ENCODE measurements at places on chromosomes 11 and 22.

- no peak for DNase-seq
These were observed 104.8 kb downstream of the PRR5L start for GRCh38 chr11:36400766-36401455.

DNA sequence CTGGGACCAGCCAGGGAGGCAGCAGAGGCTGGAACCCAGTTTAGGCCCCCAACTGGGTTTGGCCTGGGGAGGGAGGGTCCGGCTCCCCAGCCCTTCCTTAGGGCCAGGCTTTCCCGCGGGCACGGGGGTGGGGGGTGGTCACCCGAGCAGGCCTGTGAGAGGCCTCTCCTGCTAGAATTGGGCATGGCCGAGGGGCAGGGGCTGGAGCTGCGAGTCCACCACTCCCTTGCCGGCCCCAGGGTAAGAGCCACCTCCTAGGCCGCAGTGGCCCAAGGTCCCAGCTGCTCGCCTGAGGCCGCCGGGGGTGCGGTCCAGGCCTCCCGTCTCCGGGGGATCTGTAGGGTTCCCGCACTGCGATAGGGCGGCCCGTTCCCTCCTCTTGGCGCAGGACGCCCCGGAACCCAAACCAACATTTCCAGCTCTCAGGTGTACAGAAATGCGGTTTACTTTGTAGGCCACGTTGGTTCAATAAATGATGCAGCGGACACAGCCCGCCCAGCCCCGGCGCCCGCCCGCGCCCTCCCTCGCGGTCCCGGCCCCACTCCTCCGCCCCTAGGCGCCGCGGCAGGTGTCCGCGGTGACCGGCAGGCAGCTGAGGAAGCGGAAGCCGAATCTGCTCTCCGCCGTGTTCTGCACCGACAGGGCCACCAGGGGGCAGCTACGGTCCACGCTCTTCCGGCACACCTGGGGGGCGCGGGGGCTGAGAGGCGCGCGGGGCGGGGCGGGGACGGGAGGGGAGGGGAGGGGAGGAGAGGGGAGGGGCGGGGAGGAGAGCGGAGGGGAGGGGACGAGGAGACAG is 5.9 kb downstream of the LMNTD2 start:
- DNase-seq: peak; percentile 5

- DNase-seq: no peak
These were observed 57.7 kb downstream of the CABIN1 start for GRCh38 chr22:24068717-24069297.

DNA sequence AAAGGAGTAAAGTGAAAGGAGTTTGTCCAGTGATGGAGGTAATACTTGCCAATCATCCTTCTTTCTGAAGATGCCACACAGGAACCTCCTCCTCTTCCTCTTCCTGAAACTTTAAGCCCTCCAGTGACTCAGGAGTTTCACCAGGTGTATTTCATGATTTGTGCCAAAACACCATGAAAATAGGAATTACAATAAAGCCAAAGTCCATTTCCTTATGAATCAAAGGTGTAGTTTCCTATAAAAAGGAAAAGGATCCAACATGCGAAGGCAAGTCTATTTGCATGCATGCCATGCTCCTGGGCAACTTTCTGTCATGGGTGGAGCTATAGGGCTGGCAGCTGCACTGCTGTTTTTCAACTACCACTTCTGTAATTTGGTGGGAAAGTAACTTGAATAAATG is 9.8 kb upstream of the POU2AF1 start:
- DNase-seq: no peak

DNA sequence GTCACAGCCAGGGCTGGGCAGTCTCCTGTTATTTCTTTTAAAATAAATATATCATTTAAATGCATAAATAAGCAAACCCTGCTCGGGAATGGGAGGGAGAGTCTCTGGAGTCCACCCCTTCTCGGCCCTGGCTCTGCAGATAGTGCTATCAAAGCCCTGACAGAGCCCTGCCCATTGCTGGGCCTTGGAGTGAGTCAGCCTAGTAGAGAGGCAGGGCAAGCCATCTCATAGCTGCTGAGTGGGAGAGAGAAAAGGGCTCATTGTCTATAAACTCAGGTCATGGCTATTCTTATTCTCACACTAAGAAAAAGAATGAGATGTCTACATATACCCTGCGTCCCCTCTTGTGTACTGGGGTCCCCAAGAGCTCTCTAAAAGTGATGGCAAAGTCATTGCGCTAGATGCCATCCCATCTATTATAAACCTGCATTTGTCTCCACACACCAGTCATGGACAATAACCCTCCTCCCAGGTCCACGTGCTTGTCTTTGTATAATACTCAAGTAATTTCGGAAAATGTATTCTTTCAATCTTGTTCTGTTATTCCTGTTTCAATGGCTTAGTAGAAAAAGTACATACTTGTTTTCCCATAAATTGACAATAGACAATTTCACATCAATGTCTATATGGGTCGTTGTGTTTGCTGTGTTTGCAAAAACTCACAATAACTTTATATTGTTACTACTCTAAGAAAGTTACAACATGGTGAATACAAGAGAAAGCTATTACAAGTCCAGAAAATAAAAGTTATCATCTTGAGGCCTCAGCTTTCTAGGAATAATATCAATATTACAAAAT is 13.4 kb downstream of the OR51B4 start:
- DNase-seq: no peak

DNA sequence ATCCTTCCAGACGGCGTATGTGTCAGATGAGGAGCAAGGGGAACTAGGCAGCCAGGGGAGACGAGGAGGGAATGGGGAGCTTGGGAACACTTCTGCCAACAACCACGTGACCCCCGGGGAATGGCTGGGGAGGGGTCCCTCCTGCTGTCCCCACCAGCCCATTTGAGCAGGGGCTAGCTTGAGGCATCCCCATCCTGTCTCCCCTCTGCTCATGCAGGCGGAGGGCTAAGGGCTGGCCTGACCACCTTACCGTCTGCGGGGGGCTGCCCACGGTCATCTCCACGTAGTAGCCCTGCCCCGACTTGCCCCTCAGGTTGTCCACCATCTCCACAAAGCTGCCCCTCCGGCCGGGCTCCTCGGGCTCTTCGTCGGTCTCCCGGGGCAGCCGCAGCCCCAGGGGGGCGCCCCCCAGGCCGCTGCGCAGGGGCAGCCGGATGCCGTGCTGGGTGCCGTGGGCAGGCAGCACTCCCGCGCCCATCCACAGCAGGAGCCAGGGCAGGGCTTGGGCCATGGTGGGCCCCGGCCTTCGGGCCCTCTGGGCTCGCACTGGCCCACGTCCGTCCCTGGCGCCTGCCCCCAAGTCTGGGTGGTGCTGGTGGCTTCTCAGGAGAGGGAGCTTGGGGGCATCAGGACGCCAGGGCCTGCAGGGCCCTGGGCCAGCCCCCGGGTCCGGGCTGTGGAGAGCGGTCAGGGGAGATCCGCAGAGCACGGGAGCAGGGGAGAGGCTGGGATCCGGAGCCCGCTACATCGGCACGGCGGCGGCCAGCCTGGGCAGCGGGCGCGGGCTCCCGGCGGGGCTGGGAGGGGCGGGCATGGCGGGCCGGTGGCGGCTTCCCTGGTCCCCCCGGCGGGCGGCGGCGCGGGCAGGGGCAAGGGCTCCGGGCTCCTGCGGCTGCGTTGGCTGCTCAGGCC is 515 bp downstream of the BACE1 start:
- no peak for DNase-seq

- no peak for DNase-seq
These were observed 57.5 kb upstream of the PLET1 start for GRCh38 chr11:112318184-112318591.

- DNase-seq: no peak
These were observed 91.0 kb upstream of the CARD18 start for GRCh38 chr11:105230586-105230985.

GRCh38 chr11:47131136-47131535 is 45.5 kb downstream of the ARFGAP2 start:
- DNase-seq: no peak

DNA sequence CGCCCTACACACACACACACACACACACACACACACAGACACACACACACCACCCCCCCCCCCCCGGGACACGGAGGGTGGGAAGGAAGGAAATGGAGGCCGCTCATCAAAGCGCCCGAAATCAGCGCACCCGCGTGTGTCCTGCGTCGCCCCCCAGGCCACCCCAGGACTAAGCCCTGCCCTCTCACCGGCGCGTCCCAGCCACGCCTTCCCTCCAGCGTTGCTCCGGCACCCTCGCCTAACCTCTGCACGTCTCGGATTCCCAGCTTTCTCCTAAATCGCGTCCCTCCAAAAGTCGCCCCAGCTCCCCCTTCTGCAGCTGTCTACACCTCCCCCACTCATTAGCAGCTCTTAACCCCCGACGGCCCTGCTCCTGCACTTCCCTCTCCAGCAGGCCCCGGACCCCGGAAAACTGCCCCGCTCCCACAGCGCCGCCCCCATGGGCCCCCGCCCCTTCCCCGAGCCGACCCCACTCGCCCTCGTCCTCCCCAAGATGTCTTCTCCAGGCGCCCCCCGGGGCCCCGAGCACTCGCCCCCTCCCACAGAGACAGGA is 557 bp downstream of the PACSIN2 start:
- no peak for DNase-seq

GRCh38 chr22:17235149-17235655 is 16.0 kb upstream of the ADA2 start:
- no peak for DNase-seq

GRCh38 chr22:26894766-26895485 is 237.5 kb downstream of the MIAT start:
- peak; percentile 37 for DNase-seq

GRCh38 chr11:59510941-59511589 is at the start of gene OR4D9:
TSS of gene OR4D9 (plus strand) at chr11:59511539. CDS start at chr11:59514913, 3,374 bp downstream.
- no peak for DNase-seq

- DNase-seq: no peak
These were observed 131.9 kb upstream of the NARS2 start for GRCh38 chr11:78706551-78706950.

- no peak for DNase-seq
These were observed 10.7 kb downstream of the TSPAN18 start for GRCh38 chr11:44737245-44738085.

DNA sequence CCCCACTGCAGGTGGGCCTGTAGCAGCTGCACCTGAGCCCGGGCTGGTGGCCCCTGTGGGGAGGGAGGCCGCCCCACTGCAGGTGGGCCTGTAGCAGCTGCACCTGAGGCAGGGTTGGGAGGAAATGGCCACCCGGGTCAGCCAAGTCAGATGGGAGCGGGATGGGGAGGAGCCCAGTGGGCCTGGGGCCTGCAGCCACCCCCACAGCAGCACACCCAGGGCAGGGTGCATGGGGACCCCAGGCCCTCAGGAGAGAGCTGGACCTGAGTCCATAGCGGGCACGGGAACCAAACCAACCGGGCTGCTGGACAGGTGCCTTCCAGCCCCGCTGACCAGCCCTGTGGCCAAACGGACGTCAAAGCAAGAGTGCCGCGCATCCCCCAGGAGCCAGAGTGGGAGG is 61.7 kb downstream of the BRD1 start:
- DNase-seq: no peak

DNA sequence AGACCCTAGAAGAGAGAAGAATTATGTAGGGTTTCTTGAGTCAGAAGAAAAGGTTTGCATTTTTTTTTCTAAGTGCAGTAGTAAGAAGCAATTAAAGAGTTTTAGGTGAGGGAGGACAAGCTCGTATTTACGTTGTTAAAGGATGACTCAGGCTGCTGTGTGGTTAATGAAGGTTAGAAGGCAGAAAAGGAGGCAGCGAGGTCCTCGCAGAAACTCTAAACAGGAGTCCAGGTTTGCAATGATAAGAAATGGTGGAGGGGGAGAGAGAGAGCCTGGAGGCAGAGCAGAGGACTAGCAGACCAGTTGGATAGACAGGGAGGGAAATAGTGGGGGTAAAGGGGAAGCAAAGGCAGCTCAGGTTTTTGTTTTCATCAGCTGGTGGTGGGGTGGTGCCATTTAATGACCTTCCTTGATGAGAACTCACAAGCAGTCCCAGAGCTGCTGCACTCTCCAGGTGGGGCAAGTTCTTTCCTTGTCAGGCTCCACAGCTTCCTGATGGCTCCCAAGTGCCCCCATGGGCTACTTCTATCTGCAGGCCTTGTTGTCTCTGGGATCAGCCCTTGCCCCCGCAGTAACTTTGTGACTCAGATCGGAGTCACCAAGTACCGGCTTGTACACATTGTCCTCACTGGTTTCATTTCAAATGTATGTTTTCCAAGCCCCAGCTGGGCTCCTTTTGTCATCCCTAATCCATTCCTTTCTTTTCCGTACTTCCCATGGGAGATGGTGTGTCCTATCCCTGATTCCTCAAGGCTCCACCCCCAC is 8.3 kb upstream of the INSC start:
- DNase-seq: no peak

DNA sequence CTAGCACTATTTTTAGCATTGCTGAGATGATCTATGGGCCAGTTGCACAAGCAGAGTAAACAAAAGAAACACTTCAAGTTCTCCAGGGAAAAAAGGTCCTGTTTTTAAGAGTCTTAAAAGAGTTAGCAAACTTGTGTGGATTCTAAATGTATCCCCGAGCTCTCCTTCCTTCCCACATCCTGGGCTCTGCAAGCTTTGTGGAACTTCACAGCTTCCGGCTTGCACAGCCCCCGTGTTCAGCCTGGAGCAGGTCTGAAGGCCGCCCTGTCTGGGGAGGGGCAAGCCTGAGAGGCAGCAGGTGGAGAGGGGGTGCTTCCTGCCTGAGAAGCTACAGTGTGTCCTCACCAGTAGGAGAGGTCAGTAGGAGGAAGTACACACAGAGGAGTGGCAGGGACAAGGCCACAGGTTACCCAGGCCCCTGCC is 35.1 kb upstream of the SUSD2 start:
- DNase-seq: no peak

DNA sequence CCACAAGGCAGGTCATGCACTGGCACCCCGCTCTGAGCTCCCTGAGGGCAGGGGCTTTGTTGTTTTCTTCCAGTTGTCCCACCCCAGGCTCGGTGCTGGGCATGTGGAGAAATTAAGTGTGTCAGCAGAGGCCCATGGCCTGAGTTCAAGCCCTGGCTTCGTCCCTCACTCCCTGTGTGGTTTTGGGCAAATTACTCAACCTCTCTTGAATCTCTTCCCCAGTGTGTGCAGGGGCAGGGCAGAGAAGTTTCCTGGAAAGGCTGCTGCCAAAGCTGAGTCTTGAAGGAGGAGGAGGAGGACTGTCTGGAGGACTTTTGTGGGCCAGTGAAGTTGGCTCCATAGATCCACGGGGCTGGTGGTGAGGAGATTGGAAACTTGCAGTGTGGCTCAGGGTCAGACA is 138.1 kb upstream of the E2F8 start:
- no peak for DNase-seq

GRCh38 chr22:29830585-29830984 is 7.5 kb downstream of the ASCC2 start:
- DNase-seq: no peak

- DNase-seq: no peak
These were observed 12.0 kb downstream of the TRIOBP start for GRCh38 chr22:37708580-37709444.

GRCh38 chr11:70616317-70616716 is 218.0 kb downstream of the CTTN start:
- no peak for DNase-seq

GRCh38 chr11:87366763-87367405 is 329.1 kb downstream of the TMEM135 start:
- no peak for DNase-seq

DNA sequence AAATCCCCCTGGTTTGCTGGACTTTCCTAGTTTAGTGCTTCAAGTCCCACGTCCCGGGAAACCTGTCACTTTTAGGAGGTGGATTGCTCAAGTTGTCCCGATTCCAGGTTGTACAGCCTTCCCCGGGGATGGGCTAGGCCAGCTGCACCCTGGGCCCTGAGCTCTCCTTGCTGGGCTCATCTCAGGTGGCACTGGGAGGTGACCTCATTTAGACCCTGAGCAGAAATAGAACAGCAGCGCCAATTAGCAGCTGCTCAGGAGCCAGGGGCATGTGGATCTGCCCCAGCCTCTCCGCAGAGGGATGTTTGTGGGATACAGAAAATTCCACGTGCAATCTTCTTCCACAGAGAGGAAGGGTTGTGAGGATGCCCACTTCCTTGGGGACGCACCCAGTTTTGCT is 9.6 kb upstream of the CERK start:
- DNase-seq: no peak

All from T1000 (cell line).